Activated CD8-positive, alpha-beta T cell treated with anti-CD3 and anti-CD28 coated beads, Interleukin-2, amount 10 ng/mL, durations not matched to agents 7 days and 5 days (primary cell): ENCODE measurements at places on chromosomes 2 and 18.

DNA sequence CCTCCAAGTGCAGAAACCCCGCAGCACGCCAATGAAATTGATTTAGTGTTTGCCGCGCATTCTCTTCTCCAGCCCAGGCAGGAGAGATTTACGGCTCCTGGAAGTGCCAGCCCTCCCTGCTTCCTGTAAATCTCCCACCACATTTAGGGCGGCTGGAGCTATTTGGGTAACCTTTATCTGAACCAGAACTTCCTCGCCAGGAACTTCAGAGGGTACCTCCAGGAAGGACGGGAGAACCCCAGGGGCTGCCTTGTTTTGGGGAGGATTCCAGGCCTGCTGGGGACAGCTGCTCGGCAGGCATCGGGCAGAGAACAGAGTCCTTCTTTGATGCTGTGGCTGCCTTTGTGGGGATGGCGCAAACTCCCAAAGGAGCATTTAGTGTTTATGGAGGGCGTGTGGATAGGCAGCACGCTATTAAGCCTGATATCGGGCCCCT is 122.0 kb upstream of the MYCN start:
- DNase-seq: no peak

GRCh38 chr2:27078267-27079194 is at the start of gene EMILIN1:
Gene EMILIN1 (plus strand): TSS chr2:27078615. CDS start chr2:27079066, 451 bp downstream.
- DNase-seq: no peak

GRCh38 chr2:191297033-191297432 is 51.8 kb downstream of the MYO1B start:
- DNase-seq: no peak

DNA sequence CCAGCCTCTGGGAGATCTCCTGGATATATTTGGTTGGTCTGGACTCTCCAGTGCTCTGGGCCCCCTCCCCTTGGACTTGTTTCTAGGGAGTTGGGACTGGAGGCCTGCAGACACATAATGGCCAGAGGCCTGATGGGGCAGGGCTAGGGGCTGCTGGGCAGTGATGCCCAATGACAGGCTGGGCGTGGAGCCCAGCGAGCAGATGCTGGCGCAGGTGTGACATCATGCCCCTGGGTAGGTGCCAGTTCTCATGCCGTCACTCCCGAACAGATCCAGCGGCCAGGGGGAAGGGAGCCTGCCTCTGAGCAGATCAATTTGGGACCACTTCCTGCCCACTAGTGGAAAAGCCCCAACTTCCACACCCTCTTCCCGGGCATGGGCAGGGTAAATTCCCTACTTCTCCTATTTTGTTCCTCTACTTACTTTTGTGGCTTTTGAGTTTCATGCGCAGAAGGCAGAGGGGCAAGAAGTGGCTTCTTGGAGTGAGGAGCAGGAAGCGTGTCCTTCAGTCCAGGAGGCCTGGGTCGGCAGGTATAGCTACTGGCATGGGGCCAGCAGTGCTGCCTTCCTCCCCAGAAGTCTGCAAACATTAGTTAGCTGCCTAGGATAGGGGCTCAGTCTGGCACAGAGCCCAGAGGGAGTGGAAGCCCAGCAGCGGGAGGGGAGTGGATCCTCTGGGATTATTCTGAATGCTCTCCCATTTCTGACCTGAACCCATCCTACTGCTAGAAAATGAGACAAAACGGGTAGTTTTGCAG is 6.1 kb downstream of the MPV17 start:
- DNase-seq: no peak

DNA sequence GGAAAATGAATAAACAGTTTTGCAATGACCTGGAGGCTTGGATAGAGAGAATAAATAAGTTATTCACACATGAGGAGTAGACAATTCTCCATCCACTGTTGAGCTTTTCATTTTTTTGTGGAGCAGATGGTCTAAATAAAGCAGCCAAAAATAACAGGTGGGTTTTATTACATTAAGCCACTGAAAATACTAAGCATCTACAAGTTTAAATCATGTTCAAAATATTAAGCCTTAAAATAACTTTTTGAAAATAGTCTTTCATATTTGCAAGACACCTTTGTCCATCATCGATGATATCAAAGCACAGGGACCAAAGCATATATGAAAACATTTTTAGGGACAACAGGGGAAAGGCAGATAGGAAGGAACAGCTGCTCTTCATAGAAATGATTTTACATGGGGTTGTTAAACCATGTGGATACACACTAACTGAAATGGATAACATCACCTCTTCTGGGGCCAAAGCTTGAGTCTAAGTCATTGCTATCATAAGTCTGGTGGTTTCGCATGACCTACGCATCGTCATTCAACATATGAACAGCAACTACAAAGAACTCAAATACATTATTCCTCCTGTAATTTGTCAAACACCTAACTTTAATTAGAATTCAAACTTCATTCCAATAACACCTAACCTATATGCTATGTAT is 197.6 kb upstream of the CHST9 start:
- no peak for DNase-seq

DNA sequence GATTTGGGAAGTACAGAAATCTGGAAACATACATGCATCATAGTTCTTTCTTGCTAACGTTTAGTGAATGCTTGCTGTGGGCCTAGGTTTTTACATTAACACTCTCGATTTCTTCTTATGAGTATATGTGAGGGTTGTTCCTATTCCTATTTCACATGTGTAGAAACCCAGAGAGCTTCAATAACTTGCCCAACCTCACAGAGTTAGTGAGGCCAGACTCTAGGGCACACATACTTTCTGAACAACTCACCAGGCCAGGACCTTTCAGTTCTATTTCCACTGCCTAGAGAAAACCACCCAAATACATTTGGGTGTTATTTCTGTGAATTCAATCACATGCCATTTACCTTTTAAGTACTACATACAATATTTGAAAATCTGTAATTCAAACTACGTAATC is 8.2 kb upstream of the KCTD1 start:
- no peak for DNase-seq

DNA sequence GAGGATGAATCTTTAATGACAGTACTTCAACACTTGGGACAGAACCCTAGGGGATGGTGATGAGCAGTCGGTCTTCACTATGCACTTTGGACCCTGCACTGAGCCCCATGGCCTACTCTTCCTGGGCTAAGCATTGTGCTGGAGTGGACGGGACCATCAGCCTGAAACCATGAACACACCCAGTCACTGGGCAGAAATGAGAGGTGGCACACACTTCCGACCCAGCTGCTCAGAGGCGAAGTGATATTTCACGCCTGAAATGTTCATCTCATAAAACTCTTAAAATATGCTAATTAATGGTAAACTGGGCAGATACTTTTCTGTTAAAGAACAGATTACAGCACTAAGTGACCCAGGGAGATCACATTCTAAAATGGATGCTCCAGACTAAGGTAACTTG is 150.3 kb upstream of the NDUFV2 start:
- no peak for DNase-seq

GRCh38 chr2:90207454-90208058 is 1516.1 kb downstream of the RPIA start:
- DNase-seq: no peak

DNA sequence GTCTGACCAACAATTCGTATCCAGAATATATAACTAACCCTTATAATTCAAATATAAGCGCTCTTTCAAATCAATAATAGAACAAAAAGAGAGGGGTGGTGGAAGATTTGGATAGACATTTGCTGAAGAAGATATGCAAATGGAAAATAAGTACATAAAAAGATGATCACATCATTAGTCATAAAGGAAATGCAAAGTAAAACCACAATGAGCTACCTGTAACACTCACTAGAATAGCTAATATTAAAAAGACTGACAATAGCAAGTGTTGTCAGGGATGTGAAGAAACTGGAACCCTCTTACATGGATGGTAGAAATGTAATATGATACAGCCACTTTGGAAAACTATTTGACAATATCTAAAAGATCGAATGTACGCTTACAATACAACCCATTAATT is 84.9 kb upstream of the MRPS9 start:
- no peak for DNase-seq

DNA sequence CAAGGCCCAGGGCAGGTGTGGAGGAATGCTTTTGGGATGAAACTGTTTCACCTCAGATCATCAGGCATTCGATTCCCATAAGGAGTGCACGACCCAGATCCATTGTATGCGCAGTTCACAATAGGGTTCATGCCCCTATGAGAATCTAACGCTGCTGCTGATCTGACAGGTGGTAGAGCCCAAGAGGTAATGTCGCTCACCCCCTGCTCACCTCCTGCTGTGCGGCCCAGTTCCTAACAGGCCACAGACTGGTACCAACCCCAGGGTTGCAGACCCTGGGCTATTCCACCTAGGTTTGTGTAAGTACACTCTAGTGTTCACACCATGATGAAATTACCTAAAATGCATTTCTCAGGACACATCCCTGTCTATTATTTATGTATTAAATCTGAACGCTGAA is 72.5 kb downstream of the COPS8 start:
- DNase-seq: no peak

- DNase-seq: no peak
These were observed 96.5 kb downstream of the RBM43 start for GRCh38 chr2:151165105-151165684.

GRCh38 chr2:98399140-98399539 is 45.5 kb upstream of the INPP4A start:
- no peak for DNase-seq

DNA sequence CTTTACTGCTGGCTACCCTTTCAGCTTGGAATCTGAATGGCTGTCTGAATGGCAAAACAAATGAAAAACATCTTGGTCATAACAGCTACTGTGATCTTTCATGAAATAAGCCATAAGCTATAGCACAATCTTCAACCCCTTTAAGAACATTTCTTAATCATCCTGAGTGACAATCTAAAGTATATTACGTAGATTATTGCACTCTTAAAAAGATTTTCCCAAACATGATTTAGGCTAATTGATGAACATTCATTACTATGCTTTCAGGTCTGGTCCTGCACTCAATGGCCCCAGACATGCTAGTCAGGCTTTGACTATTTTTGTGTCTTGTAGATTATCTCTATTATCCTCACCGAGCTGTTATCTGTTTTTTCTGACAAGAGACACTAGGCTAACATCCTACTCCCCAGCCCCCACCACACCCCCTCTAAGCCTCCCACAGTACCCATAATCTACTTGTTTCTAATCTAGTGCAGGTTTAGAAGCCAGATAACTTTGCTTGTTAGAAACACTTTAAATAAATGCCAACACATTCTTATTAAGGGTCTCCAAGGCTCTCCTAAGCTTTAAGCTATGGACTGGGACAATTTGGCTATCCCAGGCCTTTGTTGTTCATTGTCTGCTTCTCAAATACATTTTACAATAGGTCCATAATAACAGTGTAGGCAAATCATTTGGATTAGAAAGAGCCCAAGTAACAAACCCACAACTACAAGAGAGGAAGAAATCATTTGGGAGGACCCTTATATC is 4.2 kb downstream of the SMAD2 start:
- no peak for DNase-seq

DNA sequence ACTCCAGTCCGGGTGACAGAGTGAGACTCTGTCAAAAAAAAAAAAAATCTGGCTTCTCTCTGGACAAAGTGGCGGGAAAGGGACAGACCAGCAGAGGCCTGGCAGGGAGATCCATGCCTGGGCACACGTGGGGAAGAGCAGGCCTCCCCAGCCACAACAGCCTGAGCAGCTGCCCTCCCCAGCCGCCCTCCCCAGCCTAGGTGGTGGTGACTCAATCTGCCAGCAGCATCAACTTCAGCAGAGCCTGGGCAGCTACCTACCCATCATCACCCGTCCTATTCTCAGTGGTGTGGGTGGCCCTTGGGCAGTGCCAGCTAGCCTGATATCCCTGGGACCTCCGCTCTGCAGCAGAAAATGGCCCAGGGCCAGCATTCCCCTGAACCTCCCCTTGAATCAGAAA is 612.4 kb downstream of the FBXO15 start:
- no peak for DNase-seq

DNA sequence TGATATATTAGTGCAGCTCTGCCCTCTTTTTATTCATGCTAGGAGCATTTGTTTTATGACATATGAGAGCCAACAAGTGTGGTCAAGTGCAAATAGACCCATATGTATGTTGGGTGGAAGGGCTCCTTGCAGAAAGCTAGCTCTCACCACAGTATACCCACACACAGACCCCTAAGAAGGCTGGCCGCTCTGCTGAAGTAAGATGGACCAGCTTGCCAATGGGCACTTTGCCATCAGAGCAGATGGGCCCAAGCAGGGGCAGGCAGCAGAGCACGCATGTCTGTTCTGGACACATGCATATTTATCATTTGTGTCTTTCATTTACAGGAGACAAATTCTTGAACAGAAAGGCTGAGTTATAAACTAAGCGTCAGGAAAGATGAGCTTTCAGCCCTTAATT is 187.5 kb upstream of the DTNA start:
- no peak for DNase-seq

GRCh38 chr18:26454192-26454591 is 94.2 kb downstream of the KCTD1 start:
- DNase-seq: no peak

GRCh38 chr2:182767578-182767977 is 51.5 kb downstream of the DNAJC10 start:
- DNase-seq: no peak

DNA sequence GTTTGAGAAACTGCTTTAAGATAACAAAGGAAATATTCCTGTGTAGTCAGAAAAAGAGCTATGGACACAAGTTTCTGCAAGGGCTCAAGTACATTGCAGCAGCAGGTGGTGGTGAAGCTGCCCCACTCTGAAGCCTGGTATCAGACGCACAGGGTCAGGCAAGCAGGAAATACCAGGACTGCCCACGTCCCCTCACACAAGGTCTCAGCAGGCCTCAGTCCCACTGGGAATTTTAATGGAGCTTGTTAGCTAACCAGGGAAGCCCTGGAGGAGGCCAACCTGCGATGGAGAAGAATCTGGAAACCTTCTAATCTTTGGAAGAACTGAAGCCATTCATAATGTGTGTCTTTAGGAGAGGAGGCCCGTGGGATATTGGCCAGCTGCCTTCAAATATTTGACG is 168.3 kb downstream of the UXS1 start:
- DNase-seq: no peak
